ENCODE measurements at places on chromosomes 5 and 9. TPM values are rescaled to one million over a fixed set of nuclear protein-coding genes. Genes with fewer than 3 reads are reported as not detected.

GRCh38 chr9:138101444-138102234 lies 224.1 kb downstream of the CACNA1B start:
- no peak overlapping the region for H3K27ac ChIP-seq
- no peak overlapping the region for H3K4me3 ChIP-seq
- peak; percentile 27 for DNase-seq
- H3K27me3 ChIP-seq = no peaks in the 10 kb centered on the region
- H3K4me1 ChIP-seq = no peaks in the 10 kb centered on the region

DNA sequence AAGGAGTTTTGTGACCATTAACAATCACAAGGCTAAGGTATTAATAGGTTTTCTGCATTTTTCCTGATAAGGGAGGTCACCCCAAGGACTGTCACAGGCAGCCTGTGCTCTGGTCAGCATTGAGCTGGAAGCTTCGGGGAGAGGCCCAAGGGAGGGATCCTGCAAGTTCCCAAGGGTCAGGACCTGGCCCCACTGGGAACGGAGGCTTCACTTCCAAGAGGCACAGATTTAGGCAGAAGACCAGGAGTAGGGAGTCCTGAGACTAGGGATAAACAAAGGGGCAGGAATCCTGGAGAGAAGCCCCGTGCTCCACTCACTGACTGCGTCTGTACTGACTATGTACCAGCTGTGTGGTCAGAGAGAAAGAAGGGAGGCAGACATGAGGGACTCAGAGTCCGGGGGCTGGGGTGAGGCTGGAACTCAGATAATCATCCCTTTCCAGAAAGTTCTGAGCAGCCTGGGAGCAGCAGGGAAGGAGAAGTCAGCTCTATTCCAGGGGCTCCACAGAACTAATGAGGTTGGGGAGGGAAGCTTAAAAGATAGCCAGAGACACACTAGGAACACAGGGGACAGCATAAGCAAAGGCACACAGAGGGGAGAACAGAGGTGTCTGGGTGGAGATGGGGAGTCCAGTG lies 37.8 kb downstream of the B4GALT1 start:
- no peaks in the 10 kb centered on the region for H3K27me3 ChIP-seq

- H3K27ac ChIP-seq = no peak overlapping the region
- H3K4me3 ChIP-seq = no peak overlapping the region
- H3K27me3 ChIP-seq = no peaks in the 10 kb centered on the region
- no peaks in the 10 kb centered on the region for H3K36me3 ChIP-seq
- no peak for DNase-seq
- H3K4me1 ChIP-seq = no peaks in the 10 kb centered on the region
These were observed 86.7 kb downstream of the PRKACG start for GRCh38 chr9:68927165-68927564.

The SV2C gene
- total RNA-seq = 0.24 TPM
